ENCODE measurements at places on chromosomes 2 and 18. TPM values are rescaled to one million over a fixed set of nuclear protein-coding genes. Genes with fewer than 3 reads are reported as not detected.

IL36B gene
- not detected for polyA plus RNA-seq

LYPD6B gene
- 0.22 TPM for polyA plus RNA-seq

VWA3B gene
- 1.1 TPM for polyA plus RNA-seq

SP140 gene
- not detected for polyA plus RNA-seq

PARD3B gene
- polyA plus RNA-seq = 4.0 TPM

DYNAP gene
- not detected for polyA plus RNA-seq

BARD1 gene
- polyA plus RNA-seq = 3.9 TPM

CCL20 gene
- not detected for polyA plus RNA-seq

UGT1A10 gene
- not detected for polyA plus RNA-seq

PMS1 gene
- 4.8 TPM for polyA plus RNA-seq
